Smooth muscle cell of the brain vasculature (primary cell): ENCODE measurements at places on chromosomes 6 and 20.

DNA sequence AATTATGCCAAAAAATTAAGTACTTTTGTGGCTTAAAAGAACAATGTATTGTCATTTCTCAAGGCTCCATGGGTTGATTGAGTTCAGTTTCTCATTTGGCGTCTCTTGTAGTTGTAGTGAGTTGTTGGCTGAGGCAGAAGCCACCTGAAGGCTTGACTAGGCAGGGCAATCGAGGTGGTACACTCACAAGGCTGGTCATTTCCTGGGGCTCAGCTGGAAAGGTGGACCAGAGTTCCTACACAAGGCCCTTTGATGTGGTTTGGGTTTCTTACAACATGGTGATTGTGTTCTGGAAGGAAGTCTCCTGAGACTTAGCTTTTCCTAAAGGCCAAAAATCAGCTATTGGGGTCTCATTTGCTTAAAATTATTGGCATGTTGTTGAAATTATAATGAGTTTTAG is 22.6 kb downstream of the MAS1 start:
- no peak for DNase-seq

GRCh38 chr6:13931797-13932402 is 7.1 kb downstream of the RNF182 start:
- no peak for DNase-seq

DNA sequence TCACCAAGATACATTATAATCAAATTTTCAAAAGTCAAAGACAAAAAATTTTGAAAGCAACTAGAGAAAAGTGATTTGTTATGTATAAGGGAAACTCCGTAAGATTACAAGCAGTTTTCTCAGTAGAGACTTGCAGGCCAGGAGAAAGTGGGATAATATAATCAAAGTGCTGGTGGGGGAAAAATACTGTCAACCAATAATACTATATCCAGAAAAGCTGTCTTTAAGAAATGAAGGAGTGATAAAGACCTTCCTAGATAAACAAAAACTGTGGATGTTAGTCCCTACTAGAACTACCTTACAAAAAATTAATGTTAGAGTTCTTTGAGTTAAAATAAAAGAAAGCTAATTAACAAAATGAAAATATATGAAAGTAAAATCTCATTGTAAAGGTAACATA is 79.7 kb downstream of the SYNE1 start:
- no peak for DNase-seq

GRCh38 chr6:15672818-15673217 is 10.0 kb upstream of the DTNBP1 start:
- DNase-seq: no peak

DNA sequence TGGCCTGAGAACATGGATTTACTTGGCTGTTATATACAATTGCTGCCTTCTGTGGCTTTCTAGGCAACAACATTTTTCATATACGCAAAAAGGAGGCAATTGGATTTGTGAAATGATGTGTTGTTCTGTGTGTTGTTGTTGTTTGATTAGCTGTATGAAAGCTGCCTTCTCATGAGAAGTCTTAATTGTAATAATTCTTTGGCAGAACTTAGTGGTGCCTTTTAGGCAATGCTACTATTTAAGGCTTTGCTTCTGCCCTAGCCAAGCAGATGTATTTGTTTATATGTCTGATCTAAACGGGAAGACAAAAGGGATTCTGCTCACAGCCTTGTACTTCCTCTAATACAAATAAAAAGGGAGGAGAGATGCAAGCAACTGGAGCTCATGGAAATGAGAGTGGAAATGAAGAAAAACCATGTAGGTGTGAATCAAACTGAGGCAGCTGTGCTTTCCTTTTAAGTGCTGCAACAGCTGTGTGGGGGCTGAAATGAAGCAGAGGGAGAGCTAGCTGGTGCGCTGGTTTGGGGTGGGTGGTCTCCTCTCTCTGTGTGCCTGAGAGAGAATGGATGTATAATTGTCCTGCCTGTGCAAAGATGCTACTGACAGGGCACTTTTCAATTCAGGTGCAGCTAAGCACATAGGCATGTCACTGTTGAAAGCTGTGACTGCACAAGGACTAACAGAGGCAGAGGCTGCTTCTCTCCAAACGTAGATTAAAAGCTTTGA is 386.9 kb upstream of the MAN1A1 start:
- DNase-seq: no peak

- no peak for DNase-seq
Observed at GRCh38 chr6:128932061-128932460, 49.1 kb downstream of the LAMA2 start.

DNA sequence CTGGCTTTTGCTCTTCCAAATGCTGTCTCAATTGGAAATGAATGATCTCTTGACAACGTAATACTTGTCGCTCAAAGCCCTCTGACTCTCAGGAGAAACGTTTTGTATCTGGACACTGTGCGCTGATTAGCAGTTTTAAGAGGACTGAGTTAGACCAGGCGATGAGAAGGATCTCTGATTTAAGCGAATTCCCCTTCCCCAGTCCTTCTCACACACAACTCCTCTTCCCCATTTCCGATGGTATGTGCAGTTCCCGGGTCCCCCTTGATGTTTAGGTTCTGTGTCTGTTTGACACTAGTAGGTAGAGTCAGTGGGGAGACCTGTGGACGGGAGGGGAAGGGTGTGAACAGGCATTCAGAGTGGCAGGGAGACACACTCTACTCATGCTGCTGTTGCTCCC is 2.5 kb downstream of the ZDHHC14 start:
- DNase-seq: no peak

DNA sequence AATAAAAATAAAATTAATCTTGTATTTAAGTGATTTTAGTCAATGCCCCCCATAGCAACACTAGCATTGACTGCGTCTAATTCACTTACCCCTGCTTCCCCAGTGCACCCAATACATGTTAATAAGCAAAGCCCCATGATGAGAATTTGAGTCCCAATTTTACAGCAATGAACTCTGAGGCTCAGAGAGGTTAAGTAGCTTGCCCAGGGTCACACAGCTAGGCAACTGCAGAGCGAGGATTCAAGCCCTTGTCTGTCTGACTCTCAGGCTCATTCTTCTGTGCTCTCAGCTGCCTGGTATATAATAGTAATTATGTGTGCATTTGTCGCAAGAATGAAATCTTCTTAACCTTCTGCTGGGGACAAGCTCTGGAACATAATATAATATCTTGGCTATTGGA is 8.5 kb downstream of the PABPC1L start:
- no peak for DNase-seq

DNA sequence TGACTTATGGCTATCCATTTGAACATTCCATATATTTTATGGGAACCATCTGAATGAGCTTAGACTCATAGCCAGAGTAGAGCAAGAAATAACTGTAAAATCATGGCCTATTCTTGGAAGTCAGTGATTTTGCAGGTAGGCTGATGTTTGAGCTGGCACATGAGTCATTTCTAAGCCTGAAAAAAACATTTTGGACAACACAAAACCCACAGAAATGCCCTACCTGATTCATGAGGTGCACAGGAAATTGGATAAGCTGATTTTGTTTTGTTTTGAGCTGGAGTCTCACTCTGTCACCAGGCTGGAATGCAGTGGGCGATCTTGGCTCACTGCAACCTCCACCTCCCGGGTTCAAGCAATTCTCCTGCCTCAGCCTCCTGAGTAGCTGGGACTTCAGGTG is 443.0 kb downstream of the PKHD1 start:
- no peak for DNase-seq

DNA sequence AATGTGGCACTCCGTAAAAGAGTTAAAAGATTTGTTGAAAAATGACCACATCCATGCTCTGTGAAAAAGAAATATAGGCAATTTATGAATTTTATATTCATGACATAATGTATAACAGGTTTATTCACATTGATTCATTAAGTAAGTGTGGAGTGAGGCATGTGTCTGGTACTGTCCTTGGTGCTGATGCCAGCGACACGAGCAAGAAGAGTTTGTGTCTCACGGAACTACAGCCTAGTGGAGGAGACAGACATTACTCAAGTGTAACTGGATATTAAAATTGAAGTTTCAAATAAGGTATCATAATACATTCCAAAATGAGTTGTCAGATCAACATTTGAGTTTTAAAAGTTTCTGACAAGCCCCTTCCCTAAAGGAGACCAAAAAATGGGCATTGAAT is 158.2 kb upstream of the PRND start:
- no peak for DNase-seq

GRCh38 chr6:52019881-52020280 is 67.5 kb downstream of the PKHD1 start:
- no peak for DNase-seq

DNA sequence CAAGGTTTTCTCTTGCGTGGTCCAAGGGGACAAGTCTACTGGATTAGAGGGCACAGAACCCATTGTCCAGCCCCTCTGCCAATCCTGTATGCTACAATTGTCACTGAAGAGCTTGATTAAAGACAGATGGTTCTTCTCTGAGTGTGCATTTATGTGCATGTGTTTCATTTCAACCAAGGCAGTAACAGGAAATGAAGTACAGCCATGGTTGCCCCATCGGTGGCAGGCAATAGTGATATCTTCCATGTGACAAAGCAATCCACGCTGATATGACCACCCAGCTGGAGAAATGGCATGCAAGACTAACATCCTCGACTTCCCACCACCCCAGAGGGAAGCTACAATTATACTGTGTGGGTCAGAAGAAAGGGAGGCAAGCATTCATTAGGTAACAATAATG is 85.5 kb downstream of the UNC5CL start:
- DNase-seq: no peak

GRCh38 chr6:11953641-11954040 is 58.5 kb upstream of the HIVEP1 start:
- DNase-seq: no peak

GRCh38 chr6:145838305-145838704 is 23.7 kb upstream of the FBXO30 start:
- no peak for DNase-seq

- no peak for DNase-seq
Observed at GRCh38 chr6:119162134-119162775, 83.8 kb upstream of the FAM184A start.

GRCh38 chr20:21435576-21435975 is 38.2 kb upstream of the NKX2-4 start:
- DNase-seq: no peak

DNA sequence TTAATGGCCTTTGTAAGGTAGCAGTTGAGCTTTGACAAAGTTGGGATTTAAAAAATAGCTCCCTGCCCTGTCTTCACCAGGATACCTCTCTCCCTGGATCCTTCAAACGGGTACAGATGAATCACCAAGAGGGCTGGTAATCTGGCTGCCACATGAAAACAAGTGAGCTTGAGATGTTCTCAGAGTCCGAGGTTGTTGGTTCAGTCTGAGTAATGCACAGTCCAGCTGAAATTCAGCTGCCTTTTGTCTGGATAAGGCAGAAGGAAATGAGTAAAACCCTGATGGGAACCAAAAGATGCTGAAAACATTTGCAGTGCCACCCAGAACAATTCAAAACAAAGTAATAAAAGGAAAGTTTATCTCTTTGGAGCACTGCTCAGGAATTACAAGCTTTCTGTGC is 86.8 kb downstream of the GJA1 start:
- peak; percentile 72 for DNase-seq

DNA sequence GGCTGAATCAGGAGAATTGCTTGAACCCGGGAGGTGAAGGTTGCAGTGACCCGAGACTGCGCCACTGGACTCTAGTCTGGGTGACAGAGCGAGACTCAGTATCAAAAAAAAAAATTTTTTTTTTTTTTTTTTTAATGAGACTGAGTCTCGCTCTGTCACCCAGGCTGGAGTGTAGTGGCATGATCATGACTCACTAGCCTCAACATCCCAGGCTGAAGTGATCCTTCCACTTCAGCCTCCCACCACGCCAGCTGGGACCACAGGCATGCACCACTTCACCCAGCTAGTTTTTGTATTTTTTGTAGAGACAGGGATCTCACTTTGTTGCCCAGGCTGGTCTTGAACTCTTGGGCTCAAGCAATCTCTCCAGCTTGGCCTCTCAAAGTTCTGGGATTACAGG is 53.3 kb downstream of the MYO6 start:
- no peak for DNase-seq

DNA sequence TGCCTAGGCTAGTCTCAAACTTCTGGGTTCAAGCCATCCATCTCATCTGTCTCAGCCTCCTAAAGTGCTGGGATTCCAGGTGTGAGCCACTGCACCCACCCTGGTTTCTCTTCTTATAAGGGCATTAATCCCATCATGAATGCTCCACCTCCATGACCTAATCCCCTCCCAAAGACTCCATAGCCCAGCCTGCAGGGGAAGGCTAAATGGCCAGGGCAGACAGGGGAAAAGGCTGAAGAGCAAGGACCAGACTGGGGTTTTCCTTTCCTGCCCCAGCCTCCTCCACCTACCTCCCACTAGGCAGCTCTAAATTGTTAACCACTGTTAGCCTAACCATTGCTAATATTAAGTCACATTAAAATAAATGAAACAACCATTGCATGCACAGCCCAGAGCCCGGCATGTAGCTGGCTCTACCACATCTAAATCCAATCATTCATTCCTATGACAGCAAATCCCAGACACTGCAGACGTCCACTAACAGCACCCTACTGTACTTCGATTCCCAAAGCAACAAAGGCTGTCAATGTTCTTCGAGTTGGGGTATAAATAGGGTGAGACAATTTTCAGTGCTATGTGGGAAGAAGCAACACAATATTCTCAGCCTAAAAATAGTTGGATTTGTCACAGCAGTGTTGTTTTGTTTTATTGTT is 243.2 kb upstream of the ARID1B start:
- DNase-seq: no peak

DNA sequence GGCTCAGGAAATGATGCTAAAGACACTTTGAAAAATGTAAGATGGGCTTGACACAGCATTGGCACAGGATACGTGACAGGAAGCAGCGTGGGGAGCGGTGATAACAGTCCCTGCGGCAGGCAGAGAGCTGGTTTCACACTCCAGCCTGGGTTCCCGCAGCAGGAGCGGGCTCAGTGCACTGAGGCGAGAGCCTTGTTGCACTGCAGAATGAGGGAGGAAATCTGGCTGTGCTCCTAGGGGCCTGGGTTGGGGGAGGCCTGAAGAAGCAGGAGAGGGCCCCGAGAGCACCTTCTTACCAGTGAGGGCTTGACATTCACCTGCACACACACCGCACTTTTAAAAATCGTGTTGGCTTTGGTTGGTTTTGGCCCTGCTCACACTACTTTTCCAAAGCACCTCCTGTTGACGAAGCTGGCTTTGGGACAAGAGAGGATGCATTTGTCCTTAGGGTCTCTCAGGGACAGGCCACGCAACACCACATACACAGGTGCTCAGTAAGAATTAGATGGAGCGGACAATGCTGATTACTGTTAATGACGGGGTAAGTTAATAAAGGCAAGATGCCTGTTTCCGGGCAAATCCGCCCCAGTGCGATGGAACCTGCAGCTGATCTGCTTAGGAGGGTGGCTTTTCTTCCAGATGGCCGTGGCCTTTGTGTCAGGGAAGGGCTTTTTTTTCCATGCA is 49.4 kb upstream of the ARMC2 start:
- DNase-seq: no peak
